PC-9 (cell line): ENCODE measurements at places on chromosomes 13 and 19.

GRCh38 chr19:53553156-53553555 lies 15.2 kb downstream of the ZNF331 start:
- DNase-seq, result no peak

- no peak for DNase-seq
Observed at GRCh38 chr19:50537306-50537685, 23.6 kb upstream of the ASPDH start.

DNA sequence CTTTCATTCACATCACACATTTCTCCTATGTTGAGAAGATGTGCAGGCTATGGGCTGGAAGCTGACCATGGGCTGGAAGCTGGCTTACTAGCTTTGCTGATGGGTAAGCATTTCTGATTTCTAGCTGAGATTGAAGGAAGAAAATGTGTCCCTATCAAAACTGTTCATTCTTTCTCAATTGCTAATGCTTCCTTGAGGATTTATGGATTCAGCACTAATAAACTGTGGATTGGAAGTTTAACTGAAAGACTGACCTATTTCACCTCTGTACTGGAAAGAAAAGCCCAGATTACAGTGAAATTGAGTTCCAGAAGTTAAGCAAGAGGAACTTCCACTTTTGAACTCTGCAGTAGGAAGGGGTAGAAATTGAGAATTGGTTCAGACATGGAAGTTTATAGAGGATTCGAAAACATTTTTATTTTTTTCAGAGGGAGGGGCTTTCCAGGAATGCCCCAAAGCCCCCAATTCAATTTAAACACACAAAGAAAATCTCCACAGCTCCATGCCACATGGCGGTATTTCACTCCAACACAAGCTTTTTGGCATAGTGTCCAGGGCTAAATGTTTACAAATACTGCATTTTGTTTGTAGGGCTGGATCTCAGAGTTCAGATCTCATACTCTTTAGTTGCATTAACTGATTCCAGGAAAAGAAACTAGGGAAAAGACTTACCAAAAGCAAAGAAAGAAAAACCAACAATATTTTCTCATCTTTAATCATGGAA lies 61.2 kb upstream of the ARGLU1 start:
- no peak for DNase-seq

DNA sequence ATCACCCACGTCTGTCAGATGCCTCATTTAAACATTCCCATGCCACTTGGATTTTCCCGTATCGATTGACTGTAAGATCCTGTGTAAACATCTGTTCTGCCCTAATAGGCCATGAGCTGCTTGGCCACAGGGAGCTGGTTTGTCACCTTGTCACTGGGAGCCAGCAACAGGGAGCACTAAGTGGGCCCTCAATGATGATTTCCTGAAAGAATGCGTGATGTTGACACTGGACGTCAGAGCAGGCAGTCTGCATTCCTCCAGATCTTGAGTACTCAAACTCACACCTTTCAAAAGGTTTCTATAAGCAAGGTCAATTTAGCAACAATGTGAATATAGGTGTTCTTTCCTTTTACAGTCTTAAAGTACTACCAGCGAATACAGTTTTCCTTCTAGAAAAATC lies 78.8 kb downstream of the TUBGCP3 start:
- no peak for DNase-seq

DNA sequence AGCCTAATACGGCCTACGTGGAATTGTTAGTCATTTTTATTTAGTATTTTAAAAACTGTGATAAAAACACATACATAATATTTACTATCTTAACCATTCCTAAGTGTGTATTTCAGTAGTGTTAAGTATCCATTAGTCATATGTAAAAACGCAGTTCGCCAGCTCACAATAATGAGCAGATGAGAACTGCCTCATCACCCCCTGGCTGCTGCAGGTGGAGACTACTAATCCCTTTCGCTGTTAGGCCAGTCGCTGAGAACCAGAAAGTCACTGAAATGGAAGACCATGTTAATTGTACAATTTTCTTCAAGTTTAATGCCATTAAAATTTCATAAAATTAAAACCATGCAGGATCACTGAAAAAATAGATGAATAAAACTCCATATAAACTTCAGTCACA lies 1.6 kb downstream of the ESD start:
- no peak for DNase-seq

GRCh38 chr19:32372726-32373517 lies 27.5 kb downstream of the ZNF507 start:
- peak; percentile 41 for DNase-seq

- no peak for DNase-seq
Observed at GRCh38 chr19:34229721-34230120, 24.6 kb upstream of the GARRE1 start.

GRCh38 chr19:33194886-33195644 lies 935 bp downstream of the LRP3 start:
- DNase-seq, result no peak

- DNase-seq, result no peak
Observed at GRCh38 chr19:2612619-2613249, 89.8 kb downstream of the GNG7 start.

- no peak for DNase-seq
Observed at GRCh38 chr13:78759704-78760103, 100.7 kb upstream of the OBI1 start.

- peak; percentile 88 for DNase-seq
Observed at GRCh38 chr19:42441049-42441445, 1.7 kb downstream of the CXCL17 start.

- no peak for DNase-seq
Observed at GRCh38 chr19:12843999-12844732, 5.9 kb downstream of the MAST1 start.

DNA sequence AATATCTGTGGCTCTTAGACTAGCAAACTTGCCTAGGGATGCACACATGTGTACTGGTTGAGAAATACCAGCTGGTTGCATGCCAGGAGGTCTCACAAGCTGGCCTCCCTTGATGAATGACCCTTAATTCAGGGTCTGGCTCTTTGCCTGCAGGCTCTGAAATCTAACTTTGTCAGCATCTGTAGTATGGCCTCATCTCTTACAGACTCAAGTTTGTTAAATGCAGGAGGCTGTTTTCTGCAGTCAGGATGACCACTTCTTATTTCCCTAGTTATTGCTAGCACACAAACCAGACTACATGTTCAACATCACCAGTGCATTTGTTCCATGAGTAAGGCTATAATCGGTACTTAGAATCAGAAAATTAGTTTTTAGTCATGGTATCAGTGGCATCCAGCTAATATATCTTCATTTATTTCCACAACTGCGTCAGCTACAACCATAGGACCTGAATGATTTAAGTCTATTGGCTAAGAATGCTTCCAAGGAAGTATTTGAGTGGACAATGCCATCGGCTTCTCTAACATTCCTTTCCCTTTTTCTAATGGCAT lies 23.3 kb upstream of the POSTN start:
- no peak for DNase-seq

DNA sequence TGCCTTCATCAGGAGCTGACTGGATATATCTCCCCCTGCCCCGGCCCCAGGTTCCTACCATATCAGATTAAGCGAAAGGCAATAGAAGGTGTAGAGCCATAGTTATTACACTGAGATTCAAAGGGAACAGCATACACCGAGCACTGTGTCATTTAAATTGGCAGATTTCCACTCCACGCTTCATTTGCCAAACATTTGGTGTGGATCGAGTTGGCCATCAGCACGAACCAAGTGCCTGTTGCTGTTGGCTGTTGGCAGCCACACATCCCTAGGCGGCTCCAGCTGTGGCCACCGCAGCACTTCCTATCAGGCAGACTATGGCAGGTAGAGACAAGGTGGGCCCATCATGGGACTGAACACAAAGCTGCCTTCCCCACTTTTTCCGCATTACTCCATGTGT lies 115.8 kb downstream of the CCNA1 start:
- DNase-seq, result no peak
